ENCODE measurements at places on chromosomes 3 and 15.

- H3K4me3 ChIP-seq = no peak overlapping the region
- no peak overlapping the region for H3K27ac ChIP-seq
- DNase-seq = no peak
- H3K27me3 ChIP-seq = no peaks in the 10 kb centered on the region
These were observed 419.2 kb downstream of the DIPK2A start for GRCh38 chr3:144390786-144391185.

- DNase-seq = no peak
- no peak overlapping the region for H3K27ac ChIP-seq
- no peaks in the 10 kb centered on the region for H3K4me1 ChIP-seq
- no peaks in the 10 kb centered on the region for H3K27me3 ChIP-seq
These were observed 32.4 kb downstream of the LSM3 start for GRCh38 chr3:14210843-14211594.

DNA sequence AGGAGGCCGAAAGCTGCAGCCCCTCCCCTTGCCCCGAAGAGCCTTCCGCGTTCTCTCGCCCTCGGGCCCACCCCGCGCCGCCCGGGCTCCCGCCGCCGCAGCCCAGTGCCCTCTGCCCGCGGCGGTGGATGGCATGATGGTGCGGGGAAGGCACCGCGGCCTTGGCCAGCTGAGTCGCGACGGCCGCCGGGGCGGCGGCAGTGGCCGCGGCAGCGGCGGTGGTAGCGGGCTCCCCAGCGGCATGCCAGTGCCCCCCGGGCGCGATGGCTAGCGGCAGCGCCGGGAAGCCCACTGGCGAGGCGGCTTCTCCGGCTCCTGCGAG lies 1.2 kb downstream of the TLNRD1 start:
- peak overlapping the region; percentile 90 for H3K27ac ChIP-seq
- DNase-seq = no peak
- H3K4me1 ChIP-seq = peaks cover 29% of the 10 kb centered on the region
- H3K27me3 ChIP-seq = no peaks in the 10 kb centered on the region
- H3K36me3 ChIP-seq = peaks cover 15% of the 10 kb centered on the region

DNA sequence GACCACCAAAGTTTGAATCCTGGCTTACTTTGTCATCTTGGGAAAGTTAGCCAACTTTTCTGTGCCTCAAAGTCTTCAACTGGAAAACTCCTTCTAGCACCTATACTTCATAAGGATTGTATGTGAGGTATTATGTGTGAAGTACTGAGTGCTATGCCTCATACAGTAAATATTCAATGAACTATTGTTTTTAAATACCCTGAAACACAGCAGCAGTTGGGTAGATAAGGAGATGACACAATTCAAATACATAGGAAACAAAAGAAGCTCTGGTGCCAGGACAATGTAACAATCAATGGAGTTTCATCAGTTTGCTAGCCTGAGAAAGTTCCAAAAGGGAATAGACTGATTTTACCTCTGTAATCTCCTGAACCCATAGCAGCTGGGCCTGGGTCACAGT lies 43.3 kb downstream of the TUBGCP4 start:
- H3K36me3 ChIP-seq = peaks cover 44% of the 10 kb centered on the region
- H3K4me3 ChIP-seq = no peak overlapping the region
- H3K4me1 ChIP-seq = no peaks in the 10 kb centered on the region
- no peaks in the 10 kb centered on the region for H3K27me3 ChIP-seq
- no peak for DNase-seq
- no peak overlapping the region for H3K27ac ChIP-seq

DNA sequence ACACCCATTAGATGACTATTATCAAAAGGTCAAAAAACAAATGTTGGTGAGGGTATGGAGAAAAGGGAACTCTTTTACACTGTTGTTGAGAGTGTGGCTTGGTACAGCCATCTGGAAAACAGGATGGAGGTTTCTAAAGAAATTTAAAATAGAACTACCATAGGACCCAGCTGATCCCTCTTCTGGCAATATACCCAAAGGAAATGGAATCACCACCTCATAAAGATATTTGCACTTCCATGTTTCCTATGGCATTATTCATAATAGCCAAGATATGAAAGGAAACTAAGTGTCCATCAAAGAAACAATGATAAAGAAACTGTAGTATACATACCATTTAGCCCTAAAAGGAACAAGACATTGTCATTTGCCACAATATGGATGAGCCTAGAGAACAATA lies 186.3 kb downstream of the SCAPER start:
- H3K27ac ChIP-seq = no peak overlapping the region
- H3K4me1 ChIP-seq = no peaks in the 10 kb centered on the region
- no peak for DNase-seq
- no peaks in the 10 kb centered on the region for H3K27me3 ChIP-seq
- H3K36me3 ChIP-seq = peaks cover 56% of the 10 kb centered on the region

- H3K4me1 ChIP-seq = no peaks in the 10 kb centered on the region
- no peak overlapping the region for H3K4me3 ChIP-seq
- peaks cover 11% of the 10 kb centered on the region for H3K27me3 ChIP-seq
- DNase-seq = peak; percentile 1
These were observed 28.3 kb upstream of the GALNT15 start for GRCh38 chr3:16146015-16146730.

DNA sequence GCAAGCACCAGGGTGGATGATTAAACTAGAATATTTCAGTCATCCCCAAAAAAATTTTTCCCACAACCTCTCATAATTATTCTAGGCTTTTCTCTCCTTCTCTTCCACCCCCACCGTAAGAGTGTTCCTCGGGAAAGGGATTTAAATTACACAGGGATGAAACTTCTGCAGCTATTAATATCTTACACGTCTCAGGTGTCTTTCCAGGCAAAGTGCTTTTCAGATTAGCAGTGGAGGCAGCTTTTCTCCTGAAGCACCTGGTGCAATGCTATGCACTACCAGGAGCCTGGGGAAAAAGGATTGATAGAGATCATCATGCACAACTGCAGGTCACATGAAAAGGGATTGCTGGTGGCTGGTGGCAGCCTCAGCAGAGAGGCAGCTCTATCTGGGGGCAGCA lies 250.4 kb downstream of the NTRK3 start:
- H3K27me3 ChIP-seq = no peaks in the 10 kb centered on the region
- no peak overlapping the region for H3K4me3 ChIP-seq
- no peaks in the 10 kb centered on the region for H3K36me3 ChIP-seq
- no peak for DNase-seq

GRCh38 chr15:63772520-63772919 lies 61.2 kb downstream of the HERC1 start:
- H3K27me3 ChIP-seq = no peaks in the 10 kb centered on the region
- H3K4me1 ChIP-seq = peaks cover 40% of the 10 kb centered on the region
- H3K27ac ChIP-seq = no peak overlapping the region
- no peak overlapping the region for H3K4me3 ChIP-seq

DNA sequence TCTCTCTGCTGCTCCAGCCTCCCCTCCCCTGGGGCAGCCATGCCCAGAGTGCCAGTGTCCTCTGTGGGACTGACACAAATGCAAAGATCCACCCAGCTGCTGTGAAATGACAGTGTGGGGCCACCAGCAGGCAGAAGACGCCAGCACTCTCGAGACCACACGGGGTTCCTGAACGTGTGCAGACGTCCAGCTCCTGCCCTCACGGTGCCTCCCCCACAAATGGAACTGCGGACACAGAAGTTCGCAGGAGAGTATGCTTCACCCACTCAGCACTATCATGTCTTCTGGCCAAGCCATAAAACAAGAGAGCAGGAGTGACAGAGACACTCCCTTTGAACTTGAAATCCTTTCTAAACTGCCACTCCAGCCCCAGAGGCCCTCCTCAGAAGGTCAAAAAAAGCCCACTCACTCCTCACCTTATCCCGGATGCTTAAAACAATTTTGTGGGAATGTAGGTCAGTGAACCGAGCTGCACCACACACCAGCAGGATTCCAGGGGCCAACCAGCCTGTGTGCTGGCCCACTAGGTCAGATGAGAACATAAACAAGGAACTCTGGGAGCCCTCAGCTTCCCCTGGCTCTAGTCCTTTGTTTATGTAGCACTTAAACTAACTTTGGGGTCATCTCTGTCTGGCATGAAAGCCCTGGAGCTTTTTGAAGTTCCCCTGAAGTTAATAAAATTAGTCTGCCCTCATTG lies 112.6 kb downstream of the DNAJB8 start:
- DNase-seq = no peak
- H3K4me3 ChIP-seq = no peak overlapping the region
- no peak overlapping the region for H3K27ac ChIP-seq
- no peaks in the 10 kb centered on the region for H3K27me3 ChIP-seq
- H3K36me3 ChIP-seq = peaks cover 22% of the 10 kb centered on the region

DNA sequence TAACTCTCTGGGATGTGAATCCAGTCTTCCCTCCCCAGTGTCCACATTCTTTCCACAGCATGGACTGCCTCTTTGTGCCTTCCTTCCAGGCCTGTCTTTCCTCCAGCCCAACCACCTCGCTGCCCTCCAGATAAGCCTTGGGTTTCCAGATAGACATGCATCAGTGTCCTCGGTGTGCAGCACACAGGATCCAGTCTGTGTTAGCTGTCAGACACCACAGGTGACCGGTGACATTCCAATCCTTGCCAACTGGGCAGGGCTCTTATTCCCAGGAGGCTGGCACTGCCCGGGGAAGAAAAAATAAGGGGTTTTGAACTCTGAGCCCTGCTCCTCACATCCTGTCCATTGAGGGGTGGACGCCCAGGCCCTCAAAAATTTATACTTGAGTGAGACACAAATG lies 6.0 kb upstream of the SLC6A1 start:
- no peak for DNase-seq
- no peak overlapping the region for H3K4me3 ChIP-seq
- H3K36me3 ChIP-seq = no peaks in the 10 kb centered on the region
- peaks cover 25% of the 10 kb centered on the region for H3K27me3 ChIP-seq
- no peak overlapping the region for H3K27ac ChIP-seq

GRCh38 chr3:44999782-45000181 lies 23.7 kb downstream of the EXOSC7 start:
- no peak overlapping the region for H3K27ac ChIP-seq
- no peak overlapping the region for H3K4me3 ChIP-seq
- peaks cover 7% of the 10 kb centered on the region for H3K4me1 ChIP-seq
- no peak for DNase-seq
- no peaks in the 10 kb centered on the region for H3K27me3 ChIP-seq

GRCh38 chr15:56233549-56233948 lies 10.1 kb downstream of the RFX7 start:
- H3K4me3 ChIP-seq = no peak overlapping the region
- no peaks in the 10 kb centered on the region for H3K27me3 ChIP-seq
- DNase-seq = no peak
- H3K4me1 ChIP-seq = peaks cover 12% of the 10 kb centered on the region
- H3K36me3 ChIP-seq = peaks cover 60% of the 10 kb centered on the region
- no peak overlapping the region for H3K27ac ChIP-seq

- no peak overlapping the region for H3K27ac ChIP-seq
- no peaks in the 10 kb centered on the region for H3K36me3 ChIP-seq
- no peak overlapping the region for H3K4me3 ChIP-seq
- peaks cover 28% of the 10 kb centered on the region for H3K4me1 ChIP-seq
- no peak for DNase-seq
These were observed 8.4 kb downstream of the GATA2 start for GRCh38 chr3:128484404-128485281.

DNA sequence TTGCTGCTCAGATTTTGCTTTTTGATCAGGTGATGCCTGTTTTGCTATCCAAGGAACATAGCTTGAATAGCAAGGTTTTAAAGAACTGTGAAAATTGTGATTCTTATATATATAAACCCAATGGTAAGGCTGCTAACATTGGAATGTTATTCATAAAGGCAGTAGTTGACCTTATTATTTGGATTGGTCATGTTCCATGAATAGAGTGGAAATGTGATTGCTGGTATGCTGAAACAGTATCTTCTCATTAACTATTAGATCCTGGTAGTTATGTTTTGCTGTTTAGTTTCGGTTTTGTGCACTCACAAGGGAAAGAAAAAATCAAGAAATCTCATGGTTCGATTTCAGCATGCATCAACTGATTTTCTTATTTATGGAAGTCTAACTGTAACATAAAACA lies 78.7 kb upstream of the NPHP3 start:
- H3K27ac ChIP-seq = no peak overlapping the region
- H3K36me3 ChIP-seq = no peaks in the 10 kb centered on the region
- H3K4me3 ChIP-seq = no peak overlapping the region
- H3K4me1 ChIP-seq = no peaks in the 10 kb centered on the region
- DNase-seq = no peak

- no peak for DNase-seq
- no peaks in the 10 kb centered on the region for H3K27me3 ChIP-seq
- no peak overlapping the region for H3K4me3 ChIP-seq
- H3K4me1 ChIP-seq = peaks cover 15% of the 10 kb centered on the region
- H3K27ac ChIP-seq = no peak overlapping the region
These were observed 21.0 kb upstream of the HACD2 start for GRCh38 chr3:123605789-123606234.

GRCh38 chr3:73521734-73522336 lies 102.9 kb downstream of the PDZRN3 start:
- H3K27me3 ChIP-seq = peaks cover 8% of the 10 kb centered on the region
- no peak overlapping the region for H3K4me3 ChIP-seq
- no peak overlapping the region for H3K27ac ChIP-seq
- DNase-seq = no peak

DNA sequence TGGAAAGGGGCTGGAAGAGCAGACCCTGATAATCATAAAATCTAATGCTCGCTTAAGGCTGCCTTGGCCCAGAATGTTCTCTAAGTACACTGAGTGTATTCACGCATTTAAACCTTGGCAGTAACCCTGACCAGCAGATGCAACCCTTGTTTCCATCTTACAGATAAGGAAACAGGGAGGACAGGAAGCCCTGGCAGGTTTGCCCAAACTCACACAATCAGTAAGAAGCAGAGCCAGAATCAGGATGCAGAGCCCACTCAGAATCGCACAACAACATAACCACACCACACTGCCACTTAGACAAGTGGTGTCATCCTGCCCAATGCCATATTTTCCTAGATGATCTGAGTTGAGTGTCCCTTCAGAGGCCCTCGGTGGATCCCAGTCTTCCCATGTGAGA lies 214.5 kb upstream of the HES1 start:
- H3K4me3 ChIP-seq = no peak overlapping the region
- peaks cover 5% of the 10 kb centered on the region for H3K4me1 ChIP-seq
- no peak overlapping the region for H3K27ac ChIP-seq

GRCh38 chr3:172201136-172201869 lies 161.9 kb downstream of the FNDC3B start:
- peaks cover 8% of the 10 kb centered on the region for H3K36me3 ChIP-seq
- no peak overlapping the region for H3K4me3 ChIP-seq
- H3K27ac ChIP-seq = no peak overlapping the region
- H3K4me1 ChIP-seq = no peaks in the 10 kb centered on the region
- no peak for DNase-seq
- H3K27me3 ChIP-seq = no peaks in the 10 kb centered on the region

DNA sequence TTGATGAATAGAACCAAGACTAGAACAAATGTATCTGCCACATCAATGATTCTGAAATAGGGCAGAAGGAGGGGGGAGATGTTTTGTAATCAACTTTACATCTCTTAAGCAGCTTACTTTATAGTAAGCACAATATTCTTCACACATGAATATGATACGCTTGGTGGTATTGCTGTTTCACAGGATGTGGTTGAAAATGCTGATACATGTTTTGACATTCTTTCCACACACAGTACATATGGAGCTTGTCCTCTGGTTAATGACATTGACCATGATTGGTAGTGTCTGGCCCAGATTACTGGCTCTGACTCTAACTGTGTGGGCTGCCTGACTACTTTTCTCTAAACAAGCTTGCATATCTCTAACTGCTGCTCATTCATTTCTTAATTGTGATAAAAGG lies 168.9 kb downstream of the KLHL25 start:
- H3K4me1 ChIP-seq = peaks cover 66% of the 10 kb centered on the region
- H3K27ac ChIP-seq = no peak overlapping the region
- H3K36me3 ChIP-seq = peaks cover 30% of the 10 kb centered on the region
- H3K4me3 ChIP-seq = no peak overlapping the region
- no peak for DNase-seq

- H3K27ac ChIP-seq = no peak overlapping the region
- peaks cover 14% of the 10 kb centered on the region for H3K4me1 ChIP-seq
- H3K4me3 ChIP-seq = no peak overlapping the region
- peaks cover 14% of the 10 kb centered on the region for H3K27me3 ChIP-seq
- no peak for DNase-seq
These were observed 210.1 kb downstream of the CHST2 start for GRCh38 chr3:143329567-143330211.
